Adrenal gland (tissue), 19 donors: ENCODE measurements at places on chromosomes 4 and X. TPM values are rescaled to one million over a fixed set of nuclear protein-coding genes. Genes with fewer than 3 reads are reported as not detected.

DNA sequence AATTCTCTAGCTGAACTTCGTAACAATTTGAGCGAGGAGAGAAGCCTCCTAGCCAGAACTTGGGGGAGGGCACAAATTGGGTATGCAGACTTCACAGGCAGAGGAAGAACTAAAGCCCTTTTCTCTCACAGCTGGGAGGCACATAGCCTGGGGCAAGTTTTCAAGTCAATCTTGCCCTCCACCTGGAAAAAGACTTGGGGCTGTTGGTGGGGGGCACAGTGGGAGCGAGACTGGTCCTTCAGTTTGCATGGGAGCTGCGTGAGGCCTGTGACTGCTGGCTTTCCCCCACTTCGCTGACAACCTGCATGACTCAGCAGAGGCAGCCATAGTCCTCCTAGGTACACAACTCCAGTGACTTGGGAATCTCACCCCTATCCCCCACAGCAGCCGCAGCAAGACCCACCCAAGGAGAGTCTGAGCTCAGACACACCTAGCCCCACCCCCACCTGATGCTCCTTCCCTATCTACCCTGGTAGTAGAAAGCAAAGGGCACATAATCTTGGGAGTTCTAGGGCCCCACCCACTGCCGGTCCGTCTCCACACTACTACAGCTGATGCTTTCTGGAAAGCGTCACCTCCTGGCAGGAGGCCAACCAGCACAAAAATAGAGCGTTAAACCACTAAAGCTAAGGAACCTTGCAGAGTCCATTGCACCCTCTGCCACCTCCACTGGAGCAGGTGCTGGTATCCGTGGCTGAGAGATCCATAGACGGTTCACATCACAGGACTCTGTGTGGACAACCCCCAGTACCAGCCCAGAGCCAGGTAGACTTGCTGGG is 160.8 kb downstream of the CBLL2 start:
- H3K4me3 ChIP-seq, result no peak overlapping the region
- H3K27ac ChIP-seq, result no peak overlapping the region
- peaks cover 6% of the 10 kb centered on the region for H3K27me3 ChIP-seq
- H3K4me1 ChIP-seq, result no peaks in the 10 kb centered on the region

- H3K27me3 ChIP-seq, result peaks cover 7% of the 10 kb centered on the region
- H3K4me3 ChIP-seq, result no peak overlapping the region
- H3K4me1 ChIP-seq, result no peaks in the 10 kb centered on the region
These were observed 19.3 kb upstream of the ZNF81 start for GRCh38 chrX:47817421-47817820.

- no peak overlapping the region for H3K27ac ChIP-seq
- H3K27me3 ChIP-seq, result no peaks in the 10 kb centered on the region
- no peaks in the 10 kb centered on the region for H3K36me3 ChIP-seq
- no peaks in the 10 kb centered on the region for H3K4me1 ChIP-seq
- DNase-seq, result no peak
- no peak overlapping the region for H3K4me3 ChIP-seq
These were observed 79.4 kb upstream of the SMIM10 start for GRCh38 chrX:134911348-134911747.

GRCh38 chrX:64195862-64196261 is 9.6 kb downstream of the AMER1 start:
- no peaks in the 10 kb centered on the region for H3K4me1 ChIP-seq
- H3K4me3 ChIP-seq, result no peak overlapping the region
- no peaks in the 10 kb centered on the region for H3K27me3 ChIP-seq
- DNase-seq, result no peak
- H3K36me3 ChIP-seq, result no peaks in the 10 kb centered on the region

DNA sequence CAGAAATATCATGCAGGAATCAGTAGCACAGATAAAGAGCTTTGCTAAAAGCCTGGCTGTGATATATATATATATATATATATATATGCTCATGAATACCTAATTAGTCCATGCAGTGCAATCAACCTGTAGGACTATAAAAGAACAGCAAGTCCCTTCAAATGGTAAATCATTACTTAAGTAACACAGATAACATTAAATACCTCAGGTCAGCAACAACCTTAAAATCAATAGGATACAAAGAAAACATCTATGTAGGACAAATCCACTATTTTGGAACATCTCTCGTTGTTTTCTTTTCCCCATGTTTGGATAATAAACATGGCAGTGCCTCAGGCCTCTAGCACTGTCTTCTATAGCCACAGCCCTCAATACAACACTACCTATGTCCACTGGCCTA is 106.6 kb downstream of the FNIP2 start:
- H3K4me3 ChIP-seq, result no peak overlapping the region
- no peak for DNase-seq
- no peak overlapping the region for H3K27ac ChIP-seq
- no peaks in the 10 kb centered on the region for H3K27me3 ChIP-seq

DNA sequence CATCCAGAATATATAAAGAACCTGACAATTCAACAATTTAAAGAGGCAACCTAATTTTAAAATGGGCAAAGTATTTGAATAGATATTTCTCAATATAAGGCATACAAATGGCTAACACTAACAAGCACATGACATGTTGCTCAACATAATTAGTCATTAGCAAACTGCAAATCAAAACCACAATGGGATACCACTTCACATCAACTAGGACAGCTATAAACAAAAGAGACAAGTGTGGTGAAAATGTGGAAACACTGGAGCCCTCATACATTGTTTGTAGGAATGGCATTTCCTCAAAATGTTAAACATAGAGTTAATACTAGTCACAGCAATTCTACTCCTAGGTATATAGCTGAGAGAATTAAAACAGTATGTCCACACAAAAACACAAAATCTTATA is 96.7 kb downstream of the CORIN start:
- no peak for DNase-seq
- no peaks in the 10 kb centered on the region for H3K27me3 ChIP-seq
- no peak overlapping the region for H3K4me3 ChIP-seq

DNA sequence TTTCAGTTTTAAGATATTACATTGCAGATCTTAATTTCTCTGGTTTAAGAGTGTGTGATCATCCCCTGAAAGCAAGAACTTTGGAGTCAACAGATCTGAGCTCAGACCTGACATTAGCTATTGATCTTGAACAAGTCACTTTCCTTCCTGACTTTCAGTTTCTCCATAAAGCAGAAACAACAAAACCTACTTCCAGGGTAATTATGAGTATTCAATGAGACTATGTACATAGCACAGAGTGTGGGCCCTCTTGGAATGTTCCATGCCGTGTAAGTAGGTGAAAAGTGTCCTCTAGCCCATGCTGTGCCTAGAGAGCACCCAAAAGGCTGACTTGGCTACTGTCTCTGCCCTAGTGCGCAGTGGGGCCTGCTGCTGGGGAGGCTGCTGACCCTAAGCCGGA is 188.0 kb upstream of the RPL34 start:
- DNase-seq, result no peak
- H3K27me3 ChIP-seq, result no peaks in the 10 kb centered on the region
- H3K4me1 ChIP-seq, result no peaks in the 10 kb centered on the region
- no peak overlapping the region for H3K4me3 ChIP-seq

DNA sequence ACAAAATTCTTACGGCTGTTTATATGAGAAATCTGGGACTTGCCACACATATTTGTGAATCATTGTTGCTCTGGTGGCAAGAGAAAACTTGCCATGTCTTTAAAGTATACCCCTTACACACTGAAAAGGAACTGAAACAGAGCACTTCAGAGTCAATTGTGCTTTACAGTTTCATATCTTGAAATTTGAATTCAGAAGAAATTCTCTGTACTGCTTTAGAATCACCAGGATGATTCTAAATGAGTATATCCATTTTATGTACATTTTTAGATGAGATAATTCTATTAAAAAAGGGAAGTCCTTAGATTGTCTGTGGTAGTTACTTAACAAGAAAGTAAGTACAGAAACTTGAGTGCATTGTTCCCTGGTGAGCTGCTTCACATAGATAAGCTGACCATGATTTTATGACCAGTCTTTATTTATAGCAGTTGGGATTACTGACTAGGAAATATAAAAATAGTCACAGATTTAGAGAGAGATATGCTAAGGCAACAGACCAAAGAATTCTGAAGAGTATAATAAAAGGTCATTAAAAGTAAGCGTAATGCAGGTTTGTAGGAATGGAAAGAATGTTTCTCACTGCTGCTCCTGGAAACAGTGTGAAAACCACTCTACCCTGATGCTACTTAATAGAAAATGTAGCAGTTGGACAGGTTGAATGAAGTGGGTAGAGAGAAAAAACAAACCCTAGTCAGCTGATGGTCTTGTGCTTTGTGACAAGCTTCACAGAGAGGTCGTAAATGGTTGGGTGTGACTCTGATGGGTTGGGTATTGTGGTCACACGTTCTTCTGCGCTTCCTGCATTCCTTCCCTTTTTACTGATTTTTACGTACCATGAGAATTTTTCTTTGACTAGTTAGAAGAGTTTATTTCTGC is 41.0 kb downstream of the FNIP2 start:
- H3K4me3 ChIP-seq, result no peak overlapping the region
- H3K36me3 ChIP-seq, result no peaks in the 10 kb centered on the region
- no peaks in the 10 kb centered on the region for H3K27me3 ChIP-seq

DNA sequence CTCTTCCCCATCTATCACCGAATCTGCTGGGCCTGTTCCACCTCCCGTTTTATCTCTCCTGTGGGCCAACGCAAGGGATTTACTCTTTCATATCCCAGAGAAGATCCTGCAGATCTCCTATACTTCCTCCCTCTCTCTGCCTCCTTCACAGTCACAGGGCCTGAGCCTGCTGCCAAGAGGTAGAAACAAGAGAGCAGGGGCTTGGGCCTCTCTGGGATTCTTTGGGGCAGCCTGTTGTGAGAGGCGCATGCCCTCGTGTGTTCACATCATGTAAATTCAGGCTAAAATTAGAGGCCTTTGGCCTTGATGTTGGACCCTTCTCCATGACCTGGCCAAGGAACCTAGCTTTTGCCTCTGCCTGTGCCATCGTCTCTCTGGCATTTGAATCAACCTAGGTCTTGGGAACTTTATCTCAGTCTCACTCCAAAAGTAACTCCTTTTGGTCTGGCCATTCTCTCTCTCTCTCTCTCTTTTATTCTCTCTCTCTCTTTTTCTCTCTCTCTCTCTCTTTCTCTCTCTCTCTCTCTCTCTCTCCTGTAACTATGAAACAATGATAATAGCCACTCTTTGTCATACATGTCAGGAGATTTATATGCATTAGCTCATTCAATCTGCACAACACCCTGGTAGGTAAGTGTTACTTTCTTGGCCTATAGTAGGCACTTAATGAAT is 20.0 kb upstream of the EFNB1 start:
- H3K36me3 ChIP-seq, result no peaks in the 10 kb centered on the region
- H3K4me3 ChIP-seq, result no peak overlapping the region
- no peaks in the 10 kb centered on the region for H3K4me1 ChIP-seq
- peaks cover 20% of the 10 kb centered on the region for H3K27me3 ChIP-seq

DNA sequence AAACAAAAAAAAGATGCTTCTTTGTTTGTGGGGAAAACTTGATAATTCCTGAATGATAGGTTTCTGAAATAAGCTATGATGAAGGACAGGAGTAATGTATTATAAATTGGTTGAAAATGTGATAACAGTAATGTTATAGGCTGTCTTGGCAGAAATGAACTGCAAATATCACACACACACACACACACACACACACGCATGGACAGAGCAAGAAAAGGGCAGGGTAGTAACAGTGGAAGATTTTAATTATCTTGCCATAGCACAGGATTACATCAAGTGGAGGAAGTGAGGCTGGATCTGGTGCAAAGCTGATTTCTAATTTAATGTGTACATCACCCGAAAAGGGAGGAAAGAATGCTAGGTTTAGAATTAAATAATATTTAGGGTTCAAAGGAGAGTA is 97.5 kb upstream of the CXXC4 start:
- H3K27me3 ChIP-seq, result no peaks in the 10 kb centered on the region
- peak overlapping the region; percentile 50 for H3K27ac ChIP-seq

DNA sequence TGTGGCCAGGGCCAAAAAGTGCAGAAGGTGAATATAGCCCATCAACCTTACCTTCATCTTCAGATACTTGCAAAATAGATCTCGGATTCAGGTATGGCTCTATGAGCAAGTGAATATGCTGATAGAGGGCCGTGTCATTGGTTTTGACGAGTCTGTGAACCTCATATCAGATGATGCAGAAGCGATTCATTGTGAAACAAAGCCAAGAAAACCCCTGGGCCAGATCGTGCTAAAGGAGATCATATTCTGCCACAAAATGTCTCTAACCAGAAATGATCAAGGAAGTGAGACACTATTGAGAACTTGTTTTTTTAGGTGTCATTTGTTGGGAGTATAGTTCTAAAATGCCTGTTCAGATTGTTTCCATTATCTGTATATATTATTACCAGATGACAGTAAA is 48.3 kb downstream of the PDK3 start:
- DNase-seq, result no peak
- no peaks in the 10 kb centered on the region for H3K36me3 ChIP-seq
- H3K4me3 ChIP-seq, result no peak overlapping the region
- no peaks in the 10 kb centered on the region for H3K4me1 ChIP-seq

GRCh38 chrX:111052478-111052877 is 43.5 kb upstream of the PAK3 start:
- H3K4me1 ChIP-seq, result no peaks in the 10 kb centered on the region
- no peaks in the 10 kb centered on the region for H3K36me3 ChIP-seq
- peaks cover 13% of the 10 kb centered on the region for H3K27me3 ChIP-seq
- no peak overlapping the region for H3K27ac ChIP-seq
- DNase-seq, result no peak

DNA sequence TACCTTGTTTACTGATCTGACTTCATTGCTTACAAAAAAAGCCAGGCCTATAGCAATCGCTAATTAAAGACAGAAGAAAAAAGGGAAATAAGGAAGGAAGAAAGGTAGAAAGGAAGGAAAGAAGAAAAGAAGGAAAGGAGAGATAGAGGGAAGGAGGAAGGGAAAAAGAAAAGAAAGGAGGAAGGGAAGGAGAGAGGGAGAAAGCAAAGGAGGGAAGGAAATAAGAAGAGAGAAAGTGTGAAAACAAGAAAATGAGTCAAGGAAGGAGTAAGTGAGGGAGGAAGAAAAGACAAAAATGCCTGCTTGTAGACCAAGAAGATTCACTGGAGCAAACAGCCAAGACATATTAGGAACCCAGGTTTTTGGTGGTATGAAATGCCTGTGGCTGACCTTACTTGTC is 57.0 kb upstream of the MAGEB16 start:
- H3K36me3 ChIP-seq, result no peaks in the 10 kb centered on the region
- DNase-seq, result no peak
- no peaks in the 10 kb centered on the region for H3K4me1 ChIP-seq
- H3K27me3 ChIP-seq, result peaks cover 2% of the 10 kb centered on the region
- H3K4me3 ChIP-seq, result no peak overlapping the region

FAM9C gene
- not detected for total RNA-seq

GLRA3 gene
- total RNA-seq, result 1.3 TPM

MAGEB10 gene
- total RNA-seq, result not detected

WDR1 gene
- 152 TPM for total RNA-seq

AMTN gene
- not detected for total RNA-seq

TCEANC gene
- total RNA-seq, result 5.0 TPM

HEPH gene
- total RNA-seq, result 46.3 TPM
